Activated CD4-positive, alpha-beta memory T cell treated with anti-CD3 and anti-CD28 coated beads for 36 hours (primary cell): ENCODE measurements at places on chromosomes 3 and 15. TPM values are rescaled to one million over a fixed set of nuclear protein-coding genes. Genes with fewer than 3 reads are reported as not detected.

PEAK1 gene
- 15.6 TPM for total RNA-seq

MRPS22 gene
- total RNA-seq: 50.2 TPM

LYZL4 gene
- total RNA-seq: not detected

GHRL gene
- total RNA-seq: 0.73 TPM

HTR3C gene
- total RNA-seq: not detected

RHOV gene
- 0.53 TPM for total RNA-seq

LRRC34 gene
- total RNA-seq: 2.8 TPM

WDR76 gene
- 93.2 TPM for total RNA-seq

ERC2 gene
- not detected for total RNA-seq

FBXL22 gene
- 0.74 TPM for total RNA-seq

ZNF385D gene
- total RNA-seq: not detected

CDCP1 gene
- total RNA-seq: 0.48 TPM

VGLL4 gene
- total RNA-seq: 18.7 TPM

ATP13A4 gene
- 2.7 TPM for total RNA-seq

TMEM207 gene
- total RNA-seq: not detected

ST6GAL1 gene
- 99.9 TPM for total RNA-seq

ALCAM gene
- 20.3 TPM for total RNA-seq

SLC22A13 gene
- 0.12 TPM for total RNA-seq

SUCNR1 gene
- total RNA-seq: not detected

GATA2 gene
- not detected for total RNA-seq

SPTBN5 gene
- total RNA-seq: 1.6 TPM

TMEM212 gene
- not detected for total RNA-seq

OSTN gene
- not detected for total RNA-seq

DPPA2 gene
- not detected for total RNA-seq

TIMP4 gene
- total RNA-seq: 0.50 TPM

TUSC7 gene
- total RNA-seq: not detected

RETNLB gene
- not detected for total RNA-seq

ADCY5 gene
- total RNA-seq: not detected

SMCO1 gene
- total RNA-seq: not detected

LEKR1 gene
- 0.56 TPM for total RNA-seq

NR1I2 gene
- 0.36 TPM for total RNA-seq

C3orf70 gene
- total RNA-seq: not detected

KY gene
- not detected for total RNA-seq

PARP15 gene
- total RNA-seq: 9.1 TPM

CLDN16 gene
- total RNA-seq: not detected

FBLN2 gene
- not detected for total RNA-seq

RFT1 gene
- 35.0 TPM for total RNA-seq

CD200R1 gene
- total RNA-seq: 4.4 TPM

GPR171 gene
- 70.7 TPM for total RNA-seq

REC114 gene
- total RNA-seq: not detected

LTF gene
- total RNA-seq: not detected

GOLGA8R gene
- total RNA-seq: 0.56 TPM

SSUH2 gene
- total RNA-seq: not detected

ALDH1L1 gene
- not detected for total RNA-seq

GUCA1C gene
- total RNA-seq: not detected

CEP152 gene
- total RNA-seq: 36.1 TPM
